ENCODE measurements at places on chromosomes 7 and 10.

GRCh38 chr10:33569702-33570101 lies 235.2 kb upstream of the NRP1 start:
- DNase-seq, result no peak

DNA sequence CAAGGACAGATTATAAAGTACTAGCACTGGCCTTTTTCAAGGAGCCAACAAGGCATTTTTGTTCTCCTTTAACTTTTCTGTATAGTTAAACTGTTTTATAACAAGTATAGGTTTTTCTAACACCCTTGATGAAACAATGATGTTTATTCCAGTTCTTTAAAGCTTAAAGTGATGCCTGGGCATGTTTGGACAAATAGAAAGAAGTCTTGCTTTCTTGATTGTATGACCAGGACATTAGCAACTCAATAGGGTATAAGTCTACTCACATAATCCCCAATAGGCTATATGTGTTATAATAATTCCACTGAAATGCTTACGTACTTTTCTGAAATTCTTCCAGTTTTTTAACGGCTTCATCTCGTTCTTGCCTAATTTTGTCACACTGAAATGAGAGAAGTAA lies 36.7 kb downstream of the SHTN1 start:
- no peak for DNase-seq

- no peak for DNase-seq
Measured at GRCh38 chr7:155324012-155324917, 26.6 kb downstream of the INSIG1 start.

GRCh38 chr7:138958391-138958956 lies 22.7 kb downstream of the KIAA1549 start:
- no peak for DNase-seq

GRCh38 chr7:147563669-147564068 lies 1026.9 kb upstream of the C7orf33 start:
- no peak for DNase-seq

- DNase-seq, result no peak
Measured at GRCh38 chr7:30447466-30447865, 31.1 kb downstream of the NOD1 start.

GRCh38 chr10:20726381-20726780 lies 170.7 kb downstream of the NEBL start:
- no peak for DNase-seq

DNA sequence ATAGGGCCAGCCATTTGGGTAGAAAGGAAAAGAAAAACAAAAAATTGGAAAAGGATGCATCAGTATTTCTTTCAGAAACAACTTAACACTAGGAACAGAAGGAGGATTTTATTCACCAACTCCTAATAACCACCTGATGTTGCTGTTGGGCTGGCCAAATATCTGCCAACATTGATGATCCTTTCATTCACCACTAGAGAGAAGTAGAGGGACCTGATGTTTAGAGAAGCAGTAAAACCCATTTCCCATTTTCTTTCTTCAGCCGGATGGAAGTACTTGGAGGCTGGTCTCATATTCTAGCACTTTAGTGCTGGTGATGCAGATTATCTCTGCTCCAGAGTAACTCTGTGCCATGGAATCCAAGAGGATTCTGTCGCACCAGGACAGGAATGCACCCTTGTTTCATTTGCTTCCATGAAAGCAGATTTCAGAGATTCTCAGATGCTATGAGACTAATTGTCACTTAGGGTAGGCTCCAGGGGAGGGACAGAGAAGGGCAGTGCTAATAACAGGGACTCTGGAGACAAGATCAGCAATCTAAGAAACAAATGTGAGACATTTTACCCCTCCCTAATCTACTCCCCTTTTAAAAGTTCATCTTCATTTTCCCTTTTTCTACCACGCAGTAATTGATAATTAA lies 3.1 kb downstream of the KLLN start:
- DNase-seq, result peak; percentile 72

DNA sequence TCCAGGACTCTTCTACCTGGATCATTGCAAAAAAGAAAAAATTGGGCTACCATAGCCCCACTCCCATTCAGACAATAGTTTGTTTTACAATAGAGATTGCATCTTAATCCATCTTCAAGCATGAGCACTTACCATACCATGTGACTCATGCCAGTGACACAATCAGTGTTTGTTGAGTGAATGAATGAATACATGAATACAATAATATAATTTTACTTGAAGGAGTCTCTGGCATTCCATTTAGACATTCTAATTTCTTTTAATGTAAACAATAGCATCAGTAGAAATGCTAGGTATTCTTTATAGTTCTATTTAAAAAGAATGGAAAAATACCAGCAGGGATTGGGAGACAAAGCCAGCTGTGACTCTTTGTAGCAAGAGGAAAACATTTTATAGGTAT lies 141.6 kb upstream of the AKR1E2 start:
- DNase-seq, result no peak

GRCh38 chr7:1234049-1234880 lies 1.6 kb downstream of the UNCX start:
- no peak for DNase-seq

DNA sequence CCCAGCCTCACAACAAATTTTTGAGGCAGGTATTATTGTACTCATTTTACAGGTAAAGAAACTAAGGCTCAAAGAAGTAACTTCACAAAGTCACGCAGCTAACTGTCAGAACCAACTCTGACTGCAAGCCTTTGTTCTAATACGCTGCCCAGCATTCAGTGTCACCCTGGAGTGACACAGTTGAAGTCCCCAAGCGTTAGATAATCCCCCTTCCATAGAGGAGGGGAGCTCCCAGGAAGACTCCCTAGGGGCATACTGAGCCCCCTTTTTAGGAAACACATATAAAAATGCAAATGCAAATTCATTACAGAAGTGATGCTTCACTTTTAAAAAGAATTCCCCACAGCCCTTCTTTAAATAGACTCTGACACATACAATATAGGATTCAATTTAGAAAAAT lies 101.0 kb upstream of the MACROH2A2 start:
- no peak for DNase-seq

DNA sequence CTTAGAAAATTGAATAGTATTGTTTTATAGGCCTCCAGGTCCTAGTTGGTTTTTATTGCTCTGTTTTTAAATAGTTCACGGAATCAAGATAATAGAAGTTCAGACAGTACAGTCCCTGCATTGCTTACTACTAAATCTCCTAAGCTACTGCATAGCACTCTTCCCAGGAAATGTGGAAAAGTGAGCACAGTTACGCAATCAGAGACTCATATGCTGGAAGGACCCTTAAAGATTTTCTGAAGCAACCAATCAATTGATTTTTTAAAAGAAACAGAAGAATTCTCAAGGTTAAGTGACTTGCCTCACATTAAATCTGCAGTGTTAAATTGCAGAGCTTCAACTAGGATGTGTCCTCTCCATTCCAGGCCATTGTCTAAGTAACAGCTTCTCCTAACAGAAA lies 23.1 kb upstream of the DIP2C start:
- no peak for DNase-seq

Measured in NCI-H69 (cell line).